Uterus (tissue), 4 donors: ENCODE measurements at places on chromosomes 7 and 10. TPM values are rescaled to one million over a fixed set of nuclear protein-coding genes. Genes with fewer than 3 reads are reported as not detected.

DNA sequence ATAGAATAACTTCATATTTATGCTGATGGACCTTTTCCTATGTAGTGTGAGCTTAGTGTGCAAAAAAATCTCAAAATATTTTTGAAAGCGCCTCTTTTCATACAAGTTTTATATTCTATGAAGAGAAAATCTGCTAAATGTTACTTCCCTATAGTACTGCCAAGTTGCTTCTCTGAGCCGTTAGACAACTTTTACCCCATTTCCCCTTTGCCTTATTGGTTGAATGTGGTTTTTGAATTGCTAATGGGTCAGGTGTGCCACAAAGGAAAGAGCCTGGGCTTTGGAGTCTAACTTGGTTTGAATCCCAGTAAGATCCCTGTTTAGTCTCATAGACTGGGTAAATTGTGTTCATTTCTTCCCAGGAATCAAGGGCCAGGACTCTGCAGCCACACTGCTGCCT, 261.5 kb downstream of the SNX10 start:
- no peak overlapping the region for H3K4me3 ChIP-seq
- DNase-seq = no peak
- no peaks in the 10 kb centered on the region for H3K27me3 ChIP-seq
- no peaks in the 10 kb centered on the region for H3K4me1 ChIP-seq

Gene PRPS1L1
- not detected for total RNA-seq

- no peaks in the 10 kb centered on the region for H3K27me3 ChIP-seq
- H3K4me1 ChIP-seq = no peaks in the 10 kb centered on the region
- no peak overlapping the region for H3K27ac ChIP-seq
- no peaks in the 10 kb centered on the region for H3K36me3 ChIP-seq
- DNase-seq = no peak
Measured at GRCh38 chr10:95661818-95662217, 5.3 kb upstream of the ALDH18A1 start.

GRCh38 chr7:1020849-1021251, 23.5 kb upstream of the GPR146 start:
- H3K27ac ChIP-seq = no peak overlapping the region
- no peak for DNase-seq
- H3K36me3 ChIP-seq = no peaks in the 10 kb centered on the region
- H3K27me3 ChIP-seq = no peaks in the 10 kb centered on the region

GRCh38 chr10:33032654-33033151, 74.7 kb upstream of the ITGB1 start:
- no peak for DNase-seq
- no peak overlapping the region for H3K4me3 ChIP-seq
- H3K27me3 ChIP-seq = no peaks in the 10 kb centered on the region
- H3K27ac ChIP-seq = no peak overlapping the region
- no peaks in the 10 kb centered on the region for H3K4me1 ChIP-seq

Gene CARD11
- 1.0 TPM for total RNA-seq

GRCh38 chr10:129277084-129277483, 190.0 kb upstream of the MGMT start:
- H3K4me3 ChIP-seq = no peak overlapping the region
- H3K27ac ChIP-seq = no peak overlapping the region
- DNase-seq = no peak
- H3K36me3 ChIP-seq = no peaks in the 10 kb centered on the region
